ENCODE measurements at places on chromosomes 7 and 10.

GRCh38 chr7:139232904-139233303 lies 1.9 kb downstream of the UBN2 start:
- DNase-seq = no peak

- no peak for DNase-seq
Observed at GRCh38 chr10:103441206-103441605, 11.0 kb downstream of the CALHM2 start.

GRCh38 chr7:85716353-85716752 lies 529.5 kb upstream of the SEMA3D start:
- DNase-seq = no peak

- DNase-seq = no peak
Observed at GRCh38 chr10:26516540-26517101, 78.5 kb downstream of the APBB1IP start.

GRCh38 chr7:93378131-93378760 lies 146.1 kb downstream of the VPS50 start:
- DNase-seq = no peak

DNA sequence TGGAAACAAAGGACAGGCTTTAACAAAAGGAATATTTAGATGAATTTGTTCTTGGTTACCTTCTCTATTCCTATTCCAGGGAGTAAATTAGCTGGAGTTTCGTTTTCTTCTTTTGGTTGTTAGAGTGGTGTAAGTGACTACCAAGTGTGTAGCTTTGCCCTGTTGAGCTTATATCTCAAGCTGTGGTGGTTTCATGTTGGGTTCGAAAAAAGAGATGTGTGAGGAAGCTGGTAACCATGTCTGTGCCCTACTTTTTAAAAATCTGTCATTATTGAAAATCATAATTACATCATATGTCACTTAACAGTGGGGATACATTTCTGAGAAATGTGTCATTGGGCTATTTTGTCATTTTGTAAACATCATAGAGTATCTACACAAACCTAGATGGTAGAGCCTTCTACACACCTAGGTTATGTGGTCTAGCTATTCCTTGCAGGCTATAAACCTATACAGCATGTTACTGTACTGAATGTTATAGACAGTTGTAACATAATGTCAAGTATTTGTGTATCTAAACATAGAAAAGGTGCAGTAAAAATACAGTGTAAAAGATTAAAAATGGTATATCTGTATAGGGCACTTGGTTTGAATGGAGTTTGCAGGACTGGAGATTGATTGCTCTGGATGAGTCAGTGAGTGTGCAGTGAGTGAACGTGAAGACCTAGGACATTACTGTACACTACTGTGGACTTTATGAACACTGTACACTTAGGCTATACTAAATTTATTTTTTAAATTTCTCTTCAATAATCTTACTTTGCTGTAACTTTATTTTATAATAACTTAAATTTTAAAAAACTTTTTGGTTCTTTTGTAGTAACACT lies 90.4 kb downstream of the SEPTIN7 start:
- no peak for DNase-seq

GRCh38 chr7:18302097-18302496 lies 193.5 kb upstream of the HDAC9 start:
- no peak for DNase-seq

GRCh38 chr7:120645966-120646365 lies 212.0 kb downstream of the TSPAN12 start:
- DNase-seq = no peak

DNA sequence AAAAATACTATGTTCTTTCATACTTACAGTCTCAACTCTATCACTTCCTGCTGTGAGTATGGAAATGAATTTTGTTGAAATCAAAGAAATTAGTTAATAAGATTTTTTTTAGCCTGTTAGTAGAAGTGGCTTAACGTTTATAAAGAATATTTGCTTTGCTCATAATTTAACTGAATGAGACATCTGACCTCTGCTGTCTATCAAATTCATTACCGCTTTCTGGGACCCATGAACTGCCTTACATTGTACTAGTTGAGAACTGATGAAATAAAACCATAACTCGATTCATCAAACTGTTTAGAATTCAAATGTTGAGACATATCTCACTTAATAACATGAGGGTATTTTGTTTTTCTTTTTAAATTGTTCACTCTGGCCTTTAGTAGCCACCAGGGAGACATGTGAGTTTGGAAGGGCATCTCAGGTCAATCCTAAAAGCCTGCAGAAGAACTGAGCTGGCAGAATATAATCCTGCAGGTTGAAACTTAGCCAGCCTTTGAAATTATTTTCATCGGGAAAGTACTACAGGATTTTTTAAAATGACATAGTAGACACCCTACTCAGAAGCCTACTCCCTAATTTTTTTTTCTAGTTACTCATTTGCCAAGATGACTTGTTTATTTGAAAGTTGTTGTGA lies 78.7 kb downstream of the KIAA1217 start:
- DNase-seq = no peak

DNA sequence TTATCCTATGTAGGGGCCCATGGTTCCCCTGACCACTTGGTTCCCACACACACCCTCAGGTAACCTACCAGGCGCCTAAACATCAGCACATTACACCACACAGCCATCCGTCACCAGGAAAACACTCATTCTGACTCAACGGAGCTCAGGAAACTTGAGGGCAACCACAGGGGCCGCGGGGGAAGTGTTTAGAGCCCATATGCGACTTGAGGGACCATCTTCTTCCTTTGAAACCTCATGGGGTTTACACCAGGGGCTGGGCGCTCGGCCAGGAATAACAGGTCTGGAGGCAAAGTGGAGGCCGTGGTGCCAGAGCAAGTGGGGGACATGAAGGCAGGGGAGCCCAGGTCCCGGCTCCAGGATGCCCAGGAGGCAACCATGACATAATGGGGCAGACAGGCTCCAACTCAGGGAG lies 1.5 kb downstream of the STX1A start:
- DNase-seq = peak; percentile 63

DNA sequence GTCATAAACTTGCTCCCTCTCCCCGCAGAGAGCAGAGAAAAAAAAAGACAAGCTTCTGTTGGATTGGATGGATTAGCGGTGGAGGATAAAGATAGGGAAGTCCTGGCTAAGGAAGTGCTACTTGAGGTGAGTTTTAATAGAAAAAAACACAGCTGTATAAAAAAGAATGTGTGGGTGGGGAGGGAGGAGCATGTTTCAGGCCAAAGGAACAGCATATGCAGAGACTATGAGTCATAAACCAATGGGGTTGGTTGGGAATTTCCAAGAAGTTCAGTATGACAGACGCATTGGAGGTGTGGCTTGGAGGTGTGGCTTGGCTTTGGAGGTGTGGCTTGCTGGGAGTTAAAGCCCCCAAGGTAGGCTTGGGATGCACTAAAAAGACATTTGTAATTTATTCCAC lies 103.0 kb upstream of the LSM8 start:
- DNase-seq = no peak

GRCh38 chr7:80661729-80662128 lies 23.3 kb downstream of the CD36 start:
- DNase-seq = no peak

Measured in activated T-helper 2 cell treated with anti-CD3 and anti-CD28 coated beads, Interferon-gamma antibody, Interleukin-2, Interleukin-4, amounts not matched to agents 10 μg/mL and 5 μg/mL and 100 μg/mL, durations not matched to agents 14 hours and 24 hours and 36 hours (primary cell).